ENCODE measurements at places on chromosomes 7 and 10. TPM values are rescaled to one million over a fixed set of nuclear protein-coding genes. Genes with fewer than 3 reads are reported as not detected.

DNA sequence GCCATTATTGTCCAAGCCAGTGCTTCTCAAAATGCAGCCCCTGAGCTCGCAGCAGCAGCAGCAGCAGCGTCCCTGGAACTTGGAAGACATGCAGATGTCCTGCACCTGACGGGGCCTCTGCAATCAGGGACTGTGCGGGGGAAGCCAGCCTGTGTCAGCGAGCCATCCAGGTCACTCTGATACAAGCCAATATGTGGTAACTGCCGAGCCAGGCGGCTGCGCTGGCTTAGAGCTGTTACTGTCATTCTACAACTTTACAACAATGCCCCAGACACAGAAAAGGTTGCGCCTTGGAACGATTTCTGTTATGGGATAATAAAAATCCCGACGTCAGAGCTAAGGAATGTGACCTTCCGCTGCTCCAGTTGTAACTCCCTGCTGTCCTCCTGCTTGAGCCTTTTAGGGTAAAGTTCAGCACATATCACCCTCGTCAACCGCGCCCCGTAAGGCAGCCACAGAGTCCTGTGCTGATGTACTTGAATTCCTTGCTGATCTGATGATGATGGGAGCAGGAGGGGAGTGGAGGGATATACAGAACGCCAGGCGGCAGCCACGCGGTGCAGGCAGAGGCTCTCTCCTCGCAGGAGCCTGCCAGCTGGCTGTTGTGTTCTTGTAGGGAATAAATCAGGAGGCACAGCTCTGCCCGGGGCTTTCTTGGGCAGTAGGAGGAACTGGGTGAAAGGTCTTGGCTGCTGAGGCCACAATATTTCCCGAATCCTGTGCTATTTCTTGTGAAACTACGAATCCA, 20.0 kb upstream of the CRYGN start:
- no peak for DNase-seq

- no peak for DNase-seq
Observed at GRCh38 chr7:131480384-131481315, 75.8 kb downstream of the PODXL start.

DNA sequence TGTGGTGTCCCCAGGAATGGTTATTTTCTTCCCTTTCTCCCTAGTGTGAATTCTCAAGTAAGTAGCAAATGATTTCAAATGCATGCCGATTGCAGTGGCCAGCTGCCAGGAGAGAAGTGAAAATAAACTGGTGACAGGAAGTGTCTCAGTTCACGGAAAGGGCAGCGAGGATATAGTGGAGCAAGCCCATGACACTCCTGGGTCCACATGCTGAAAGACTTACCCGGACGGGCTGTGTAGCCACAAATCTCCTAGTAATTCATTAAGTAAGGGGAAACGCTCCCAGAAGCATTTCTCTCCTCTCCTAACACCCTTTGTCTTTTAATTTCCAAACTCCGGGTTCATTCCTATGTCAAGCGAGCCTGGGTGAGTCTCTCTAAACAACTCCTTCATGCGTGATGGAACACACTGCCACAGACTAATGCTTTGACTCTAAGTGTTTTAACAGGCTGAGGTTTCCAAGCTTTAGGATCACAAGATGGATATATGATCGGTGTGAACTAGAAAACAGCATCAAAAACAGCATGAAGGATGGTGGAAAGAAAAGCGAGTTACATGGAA, 125.6 kb downstream of the CYP26A1 start:
- DNase-seq = no peak

DNA sequence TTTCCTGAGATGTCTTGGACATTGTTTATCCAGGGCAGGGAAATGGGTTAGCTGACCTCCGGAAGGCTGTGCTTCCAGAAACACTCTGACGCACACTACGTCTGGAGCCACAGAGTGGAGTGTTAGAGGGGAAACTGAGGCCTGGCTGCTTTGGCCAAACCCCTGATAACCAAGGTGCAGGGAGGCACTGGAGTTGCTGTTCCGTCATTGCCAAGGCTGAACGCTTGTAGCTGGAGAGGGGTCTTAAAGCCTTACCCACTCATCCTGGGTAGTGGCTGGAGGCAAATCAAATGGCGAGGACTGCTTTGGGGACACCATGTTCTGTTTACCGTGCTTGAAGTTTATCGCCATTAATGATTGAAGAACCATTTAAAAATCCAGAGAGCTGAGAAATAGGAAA, 604.1 kb upstream of the FOXK1 start:
- no peak for DNase-seq

- DNase-seq = no peak
Observed at GRCh38 chr10:15518250-15518649, 147.2 kb upstream of the FAM171A1 start.

DNA sequence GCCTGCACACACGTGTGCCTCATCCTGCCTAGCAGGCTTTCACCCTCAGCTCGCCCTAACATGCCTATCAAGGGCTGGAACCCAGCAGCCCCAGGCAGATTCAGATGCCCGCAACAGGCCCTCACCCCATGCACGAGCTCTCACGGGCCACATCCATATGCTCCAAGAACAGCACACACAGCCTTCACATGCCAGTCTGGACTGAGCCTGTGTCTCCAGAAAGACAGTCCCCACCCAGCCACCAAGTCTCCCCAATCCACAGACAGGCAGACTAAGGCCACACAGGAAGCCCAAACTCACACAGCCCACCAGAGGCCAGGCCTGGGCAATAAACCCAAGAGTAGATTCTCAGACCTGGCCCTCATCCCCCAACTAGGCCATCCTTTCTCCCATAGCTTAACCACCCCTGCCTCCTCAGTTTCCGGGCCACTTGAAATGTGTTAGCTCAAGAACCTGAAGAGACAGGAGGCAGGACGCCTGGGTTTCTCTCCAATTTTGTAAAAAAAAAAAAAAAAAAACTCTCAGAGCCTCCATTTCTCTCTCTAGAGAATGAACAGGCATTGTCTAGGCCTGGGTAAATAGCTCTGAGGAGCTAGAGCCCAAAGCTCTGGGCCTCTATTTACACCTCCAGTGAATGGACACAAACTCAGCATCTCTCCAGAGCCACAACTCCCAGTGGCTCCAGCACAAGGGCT, 6.8 kb downstream of the LDB1 start:
- no peak for DNase-seq

DNA sequence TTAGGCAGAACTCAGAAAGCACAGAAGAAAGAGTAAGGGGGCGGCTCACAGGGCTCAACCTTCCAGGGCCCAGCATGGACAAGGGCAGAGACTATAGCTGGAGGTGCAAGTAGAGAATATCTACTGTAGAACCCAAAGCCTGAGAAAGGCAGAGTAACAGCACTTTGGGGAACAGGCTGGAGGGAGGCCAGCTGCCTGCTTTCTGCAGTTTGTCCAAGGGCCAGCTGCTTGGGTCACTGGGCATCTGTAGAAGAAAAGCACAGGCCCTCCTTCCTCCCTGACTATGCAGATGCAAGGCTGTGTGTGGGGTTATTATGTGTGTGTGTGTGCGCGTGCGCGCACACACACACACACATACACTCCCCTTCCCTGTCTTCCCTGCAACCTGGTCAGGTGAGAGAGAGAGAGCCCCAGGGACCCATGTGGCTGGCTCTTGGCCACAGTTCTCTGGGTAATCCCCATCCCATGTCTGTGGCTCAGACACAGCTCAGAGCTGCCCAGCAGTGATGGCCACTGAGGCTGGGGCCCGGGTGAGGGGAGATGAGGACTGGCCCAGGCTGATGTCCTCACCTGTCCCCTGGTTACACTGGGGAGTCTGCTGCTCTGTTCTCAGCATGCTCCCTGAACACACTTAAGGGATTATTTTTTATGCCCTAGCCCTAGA, 9.0 kb downstream of the ADRA2A start:
- DNase-seq = no peak

DNA sequence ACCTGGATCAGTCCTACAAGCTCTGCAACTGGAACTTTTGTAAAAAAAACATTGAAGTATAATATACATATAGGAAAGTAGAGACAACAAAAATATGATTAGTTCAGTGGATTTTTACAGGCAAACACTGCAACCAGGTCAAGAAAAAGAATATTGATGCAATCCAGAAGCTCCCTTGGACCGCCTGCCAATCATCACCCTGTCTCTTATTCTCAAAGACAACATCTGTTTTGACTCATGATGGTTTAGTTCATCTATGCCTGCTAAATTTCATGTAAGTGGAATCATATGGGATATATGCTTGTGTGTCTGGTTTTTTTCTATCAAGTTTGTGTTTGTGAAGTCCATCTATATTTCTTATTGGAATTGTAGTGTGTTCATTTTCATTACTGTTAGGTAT, 7.7 kb upstream of the HYCC1 start:
- DNase-seq = no peak

GRCh38 chr10:64726466-64726865, 1205.3 kb downstream of the REEP3 start:
- DNase-seq = no peak

DNA sequence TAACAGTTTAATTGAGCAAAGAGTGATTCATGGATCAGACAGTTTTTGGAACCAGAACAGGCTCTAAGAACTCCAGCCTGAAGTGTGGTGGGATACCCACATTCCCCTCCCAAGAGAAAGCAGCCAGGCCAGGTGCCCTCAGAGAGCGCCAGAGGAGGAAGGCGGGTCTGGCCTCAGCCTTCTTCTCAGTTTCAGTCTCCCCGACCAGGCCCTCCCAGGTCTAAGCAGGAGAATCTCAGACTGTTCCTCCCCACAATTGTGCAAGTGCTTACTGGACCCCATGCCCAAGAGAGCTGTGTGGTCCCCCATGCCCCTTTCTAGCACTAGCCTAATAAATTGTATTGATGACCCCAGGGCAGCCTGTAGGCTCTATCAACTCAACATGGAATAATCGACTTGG, 25.6 kb downstream of the PPIF start:
- DNase-seq = no peak

- no peak for DNase-seq
Observed at GRCh38 chr10:94218493-94219183, 144.1 kb downstream of the NOC3L start.

DNA sequence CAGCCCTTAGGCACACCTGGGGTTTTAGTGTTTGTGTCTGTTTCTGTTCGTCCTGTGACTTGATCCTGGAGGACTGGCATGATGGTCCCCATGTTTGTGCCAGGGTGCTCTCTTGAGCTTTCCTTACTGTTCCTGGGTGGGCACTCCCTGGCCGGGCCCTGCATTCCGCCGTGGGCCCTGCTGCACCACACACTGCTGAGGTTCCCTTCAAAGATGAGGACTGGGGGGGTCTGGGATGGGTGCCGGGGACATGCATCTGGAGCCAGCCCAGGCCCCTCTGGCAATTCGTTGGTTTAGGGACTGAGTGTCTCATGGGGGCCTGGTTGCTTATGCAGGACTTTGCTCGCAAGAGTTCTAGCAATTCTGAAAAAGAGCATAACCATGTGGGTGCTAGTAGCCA, 4.7 kb downstream of the AGAP3 start:
- DNase-seq = no peak

- no peak for DNase-seq
Observed at GRCh38 chr7:17991866-17992648, 35.6 kb downstream of the PRPS1L1 start.

GRCh38 chr7:157177333-157177982, 38.7 kb downstream of the UBE3C start:
- DNase-seq = no peak

DNA sequence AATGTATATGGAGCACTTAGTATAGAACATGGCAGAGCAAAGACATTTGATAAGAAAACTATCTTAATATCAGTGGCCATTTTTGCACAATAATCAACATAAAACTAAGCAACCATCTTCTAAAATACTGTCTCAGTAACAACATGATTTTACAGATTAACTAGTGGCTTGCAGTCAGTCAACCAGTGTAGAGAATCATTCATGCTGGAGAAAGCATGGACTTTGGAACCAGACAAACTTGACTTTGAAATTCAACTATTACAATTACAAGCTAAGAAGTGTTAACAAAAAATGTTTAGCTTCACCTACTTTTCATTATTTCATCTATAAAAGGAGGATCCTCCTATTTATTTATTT, 27.7 kb downstream of the CUBN start:
- DNase-seq = no peak

Gene SLC26A3
- 0.09 TPM for total RNA-seq

Gene CDC14C
- not detected for total RNA-seq

Gene DMBT1
- total RNA-seq = 0.09 TPM

Gene NDUFB8
- 284 TPM for total RNA-seq

All from thymus (tissue), 14 donors.